GF-D8 (cell line): ENCODE measurements at places on chromosomes 1 and 21.
A peak's percentile ranks its signal among the peaks of the same experiment; 100 is the strongest.

DNA sequence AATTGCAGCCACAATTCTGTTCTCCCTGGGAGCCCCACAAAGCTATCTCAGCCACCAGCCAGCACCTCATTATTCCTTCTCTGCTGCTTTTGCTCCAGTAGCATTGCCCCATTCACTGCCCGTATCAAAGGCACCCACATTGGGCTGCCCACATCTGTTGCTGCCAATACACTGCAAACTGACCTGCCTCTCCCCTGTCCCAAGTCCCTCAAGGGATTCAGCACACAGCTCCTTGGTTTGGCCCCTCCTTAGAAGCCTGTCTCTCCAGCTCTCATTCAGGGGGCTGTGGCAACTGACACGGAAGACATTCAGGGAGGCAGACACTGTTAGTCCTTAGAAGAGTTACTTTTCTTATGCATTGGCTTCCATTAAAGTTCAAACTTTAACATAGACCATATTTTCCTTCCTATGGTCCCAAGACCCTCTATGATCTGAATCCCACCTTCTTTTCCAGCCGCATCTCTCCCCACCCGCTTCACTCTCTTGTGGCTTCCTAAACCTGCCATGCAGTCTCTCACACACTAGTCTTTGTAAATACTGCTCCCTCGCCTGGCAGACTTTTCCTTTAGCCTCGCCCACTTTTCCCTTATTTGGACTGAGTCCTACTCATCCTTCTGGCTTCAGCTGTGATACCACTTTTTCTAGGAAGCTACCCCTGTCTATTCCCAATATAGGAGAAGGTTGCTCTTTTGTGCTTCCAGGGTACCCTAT, 19.3 kb upstream of the KLHDC8A start:
- DNase-seq: no peak

DNA sequence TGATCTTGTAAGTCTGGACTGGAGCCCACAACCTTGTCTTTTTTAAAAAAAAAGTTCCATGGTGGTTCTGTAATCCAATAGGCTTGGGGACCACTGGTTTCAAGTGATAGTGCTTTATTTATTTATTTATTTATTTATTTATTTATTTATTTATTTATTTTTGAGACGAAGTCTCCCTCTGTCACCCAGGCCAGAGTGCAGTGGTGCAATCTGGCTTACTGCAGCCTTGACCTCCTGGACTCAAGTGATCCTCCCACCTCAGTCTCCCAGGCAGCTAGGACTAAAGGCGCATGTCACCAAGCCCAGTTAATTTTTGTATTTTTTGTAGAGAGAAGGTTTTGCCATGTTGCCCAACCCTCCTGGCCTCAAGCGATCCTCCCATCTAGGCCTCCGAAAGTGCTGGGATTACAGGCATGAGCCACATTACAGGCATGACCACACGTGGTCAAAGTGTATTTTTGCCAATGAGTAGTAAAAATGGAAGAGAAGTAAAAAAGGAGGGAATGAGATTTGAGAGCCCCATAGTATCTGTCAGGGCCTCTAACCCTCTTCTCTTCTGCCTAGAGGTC, 44.8 kb upstream of the ARHGAP29 start:
- no peak for DNase-seq

- no peak for DNase-seq
Measured at GRCh38 chr1:77716065-77716464, 33.6 kb upstream of the ZZZ3 start.

DNA sequence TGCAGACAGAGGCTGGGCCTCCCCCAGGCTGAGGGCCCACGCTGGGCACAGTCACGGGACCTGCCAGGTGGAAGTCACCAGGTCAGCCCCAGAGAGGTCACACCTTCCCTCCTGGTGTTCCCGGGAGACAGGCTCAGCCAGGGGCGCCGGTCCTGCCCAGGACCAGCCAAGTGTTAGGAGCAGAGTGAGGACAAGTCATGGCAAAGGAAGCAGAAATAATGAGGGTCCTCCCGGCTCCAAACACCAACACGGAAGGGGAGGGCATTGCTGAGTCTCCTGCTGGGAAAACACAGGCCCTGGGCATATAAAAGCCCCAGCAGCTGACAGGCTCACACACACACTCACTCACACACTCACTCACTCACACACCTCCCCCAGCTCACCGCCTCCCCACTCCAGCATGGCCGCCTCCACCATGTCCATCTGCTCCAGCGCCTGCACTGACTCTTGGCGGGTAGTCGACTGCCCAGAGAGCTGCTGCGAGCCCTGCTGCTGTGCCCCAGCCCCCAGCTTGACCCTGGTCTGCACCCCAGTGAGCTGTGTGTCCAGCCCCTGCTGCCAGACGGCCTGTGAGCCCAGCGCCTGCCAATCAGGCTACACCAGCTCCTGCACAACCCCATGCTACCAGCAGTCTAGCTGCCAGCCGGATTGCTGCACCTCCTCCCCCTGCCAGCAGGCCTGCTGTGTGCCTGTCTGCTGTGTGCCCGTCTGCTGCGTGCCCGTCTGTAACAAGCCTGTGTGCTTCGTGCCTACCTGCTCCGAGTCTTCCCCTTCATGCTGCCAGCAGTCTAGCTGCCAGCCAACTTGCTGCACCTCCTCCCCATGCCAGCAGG, at the start of gene KRTAP10-10:
Gene KRTAP10-10 (plus strand): TSS at position 339 of the 833 bp plus-strand sequence. CDS start 62 bp downstream, at position 401.
- no peak for DNase-seq

GRCh38 chr21:14744368-14744767, 198.3 kb upstream of the SAMSN1 start:
- DNase-seq: no peak

GRCh38 chr21:38474124-38474523, 24.2 kb downstream of the ERG start:
- no peak for DNase-seq

GRCh38 chr1:244254467-244254866, 197.2 kb downstream of the ADSS2 start:
- peak; percentile 88 for DNase-seq

DNA sequence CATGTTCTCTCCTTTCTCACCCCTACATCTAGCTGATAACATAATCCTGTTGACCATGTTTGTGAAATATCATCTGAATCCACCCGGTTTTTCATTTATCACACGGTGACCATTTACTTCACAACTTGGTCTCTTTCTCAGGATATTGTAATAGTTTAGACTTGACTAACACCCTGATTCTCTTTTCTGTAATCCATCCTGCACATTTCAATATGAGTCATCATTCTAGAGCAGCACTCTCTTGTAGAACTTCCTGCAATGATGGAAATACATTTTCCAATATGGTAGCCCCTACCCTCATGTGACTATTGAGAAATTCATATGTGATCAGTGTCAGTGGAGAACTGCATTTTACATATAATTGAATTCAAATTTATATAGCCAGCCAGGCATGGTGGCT, 2.3 kb upstream of the JAM2 start:
- no peak for DNase-seq

DNA sequence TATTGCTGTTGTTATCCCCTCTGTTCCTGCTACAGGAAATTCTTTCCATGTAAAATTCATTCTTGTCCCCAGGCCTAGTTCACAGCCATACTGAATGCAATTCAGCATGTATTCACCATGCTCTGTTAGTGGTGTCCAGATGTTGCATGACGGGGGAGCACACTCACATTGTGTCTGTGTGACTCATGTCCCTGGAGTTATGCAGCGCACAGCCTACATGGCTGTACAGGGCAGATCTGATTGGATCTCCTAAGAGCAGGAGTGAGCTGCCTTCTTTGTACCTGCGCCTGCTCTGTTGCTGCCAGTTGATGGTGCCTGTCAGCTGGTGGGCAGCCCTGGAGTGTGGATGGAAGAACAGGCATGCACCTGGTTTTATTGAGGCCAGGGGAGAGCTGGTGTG, 17.6 kb downstream of the HTR6 start:
- no peak for DNase-seq

DNA sequence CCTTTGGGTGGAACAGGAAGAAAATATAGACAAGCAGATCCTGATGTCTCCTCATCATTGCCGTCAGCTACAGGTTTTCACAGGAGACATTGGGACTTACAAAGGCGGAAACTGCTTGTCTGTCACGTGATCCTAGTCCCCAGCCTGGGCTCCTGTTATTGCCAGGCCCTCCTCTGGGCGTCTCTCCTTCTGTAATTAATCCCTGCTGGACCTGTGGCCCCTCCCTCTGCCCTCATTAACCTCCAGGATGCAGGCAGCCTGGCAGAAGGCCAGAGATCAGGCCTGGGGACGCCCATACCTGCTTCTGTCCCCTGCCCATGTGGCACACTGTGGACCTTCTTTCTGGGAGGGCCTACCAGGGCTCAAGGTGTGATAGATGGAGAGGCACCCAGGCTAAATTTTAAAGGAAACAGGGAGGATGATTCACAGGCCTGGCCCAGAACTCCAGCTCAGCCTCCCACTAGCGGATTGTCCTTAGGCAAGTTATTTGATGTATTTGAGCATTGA, 2.4 kb downstream of the S100A5 start:
- DNase-seq: no peak

DNA sequence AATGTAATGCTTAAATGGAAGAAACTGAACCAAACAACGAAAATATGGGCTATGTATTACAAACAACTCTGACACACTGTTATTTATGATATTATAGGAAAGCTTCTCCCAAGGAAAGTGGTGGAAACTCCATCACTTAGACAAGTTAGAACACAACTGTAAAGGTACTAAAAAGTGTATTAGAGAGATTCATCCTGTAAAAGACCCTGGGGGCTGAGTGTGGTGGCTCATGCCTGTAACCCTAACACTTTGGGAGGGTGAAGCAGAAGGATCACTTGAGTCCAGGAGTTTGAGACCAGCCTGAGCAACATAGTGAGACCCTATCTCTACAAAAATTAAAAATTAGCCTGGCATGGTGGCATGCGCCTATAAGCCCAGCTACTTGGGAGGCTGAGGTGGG, 7.4 kb upstream of the UBE4B start:
- no peak for DNase-seq

- DNase-seq: no peak
Measured at GRCh38 chr1:233503366-233503954, 110.4 kb upstream of the KCNK1 start.

DNA sequence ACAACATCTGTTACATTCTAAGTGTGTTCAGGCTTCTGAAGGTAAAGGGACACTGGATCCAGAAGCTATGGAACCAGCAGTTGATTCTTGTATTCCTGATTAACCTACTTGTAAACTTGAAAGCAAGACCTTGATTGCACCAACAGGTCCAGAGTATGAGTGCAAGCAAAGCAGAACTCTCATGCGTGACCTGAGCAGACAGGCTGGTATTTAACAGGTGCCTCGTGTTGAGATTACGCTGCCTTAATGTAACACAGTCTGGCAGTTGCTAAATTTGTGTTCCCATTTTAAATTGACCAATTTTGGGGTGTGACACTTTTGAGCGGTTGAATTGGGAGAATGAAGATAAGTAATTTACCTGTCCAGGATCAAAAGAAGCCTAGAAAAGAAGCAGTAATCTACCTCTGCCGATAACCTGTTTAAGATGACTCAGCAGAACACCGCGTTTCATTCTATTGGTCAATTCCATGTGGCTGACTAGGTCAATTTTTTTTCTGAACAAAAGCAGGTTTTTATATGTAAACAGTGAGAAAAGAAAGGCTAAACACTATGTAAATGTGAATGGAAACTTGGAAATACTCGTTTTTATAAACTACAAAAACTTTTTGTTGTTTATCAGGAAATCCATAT, 147.6 kb downstream of the DYRK1A start:
- DNase-seq: no peak

DNA sequence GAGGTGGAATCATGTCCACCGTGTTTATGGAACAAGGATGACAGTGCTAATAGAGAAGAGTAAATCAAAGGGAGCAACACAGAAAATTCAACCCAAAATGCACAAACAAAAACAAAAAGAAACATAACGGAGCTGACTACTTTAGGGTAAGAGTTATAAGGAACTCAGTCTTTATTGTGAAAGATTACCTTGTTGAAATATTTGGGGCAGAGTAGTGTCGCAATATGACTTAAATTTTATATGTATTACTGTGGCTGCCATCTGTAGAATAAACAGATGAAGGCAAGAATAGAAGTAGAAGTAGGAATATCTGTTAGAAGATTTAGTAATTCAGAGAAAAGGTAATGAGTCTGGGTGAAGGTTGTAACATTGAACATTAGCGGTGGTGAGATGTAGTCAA, 913.9 kb downstream of the BRINP3 start:
- DNase-seq: no peak

DNA sequence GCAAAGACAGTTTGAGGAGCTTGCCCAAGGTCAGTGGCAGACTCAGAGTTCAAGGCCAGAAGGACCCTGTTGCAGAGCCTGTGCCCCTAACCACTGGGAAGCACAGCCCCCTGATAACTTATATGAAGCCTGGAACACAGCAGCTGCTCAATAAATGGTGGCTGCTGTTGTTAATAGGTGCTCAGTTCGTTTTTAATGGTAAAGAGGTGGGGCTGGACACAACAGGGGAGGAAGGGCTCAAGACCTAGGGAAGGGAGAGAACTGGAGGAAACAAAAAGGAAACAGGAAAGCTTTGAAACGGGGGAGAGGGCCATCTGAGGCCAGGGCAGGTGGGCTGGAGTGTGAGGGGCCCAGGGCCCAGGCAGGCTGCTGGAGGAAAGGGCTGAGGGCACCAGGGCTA, 125.4 kb downstream of the LACTBL1 start:
- DNase-seq: no peak

DNA sequence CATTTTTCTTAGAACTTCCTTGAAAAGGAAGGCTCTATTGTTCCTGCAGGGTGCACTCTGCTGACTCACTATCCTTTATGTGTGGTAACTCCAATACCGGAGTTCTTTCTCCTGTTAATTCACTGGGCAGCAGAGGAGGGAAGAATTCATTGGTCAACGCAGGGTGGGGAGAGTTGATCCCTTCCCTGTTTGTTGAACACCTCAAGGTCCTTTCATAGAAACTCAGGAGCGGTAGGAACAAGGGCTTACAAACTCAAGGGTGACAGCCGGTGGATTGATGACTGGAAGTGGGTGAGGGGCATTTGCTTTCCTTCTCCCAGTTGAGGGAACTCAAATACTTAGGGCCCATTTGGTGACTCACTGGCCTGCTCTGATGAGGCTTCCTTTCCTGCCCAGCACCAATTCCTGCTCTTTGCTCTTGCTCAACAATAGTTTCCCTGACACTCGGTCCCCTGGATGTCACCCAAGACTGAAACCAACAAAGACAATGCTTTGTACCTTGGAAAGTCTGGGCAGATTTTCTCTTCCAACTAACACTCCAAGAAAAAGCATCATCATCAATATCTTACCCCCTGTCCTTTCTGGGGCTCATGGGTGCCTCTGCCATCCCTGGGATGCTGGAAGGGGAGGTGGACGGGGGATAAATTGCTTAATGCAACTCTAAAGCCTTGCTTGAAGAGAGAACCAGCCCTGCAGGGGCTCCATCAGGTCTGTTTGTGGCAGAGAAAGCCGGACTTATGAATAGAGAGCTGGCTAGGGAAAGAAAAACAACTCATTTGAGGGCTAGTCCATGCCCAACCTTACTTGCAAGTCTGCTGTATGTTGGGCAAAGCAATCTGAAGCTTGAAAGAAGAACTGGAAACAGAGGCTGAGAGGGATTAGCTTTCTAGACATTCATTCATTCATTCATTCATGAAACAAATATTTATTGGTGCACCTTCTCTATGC, 9.3 kb downstream of the SLC26A9 start:
- DNase-seq: no peak

- DNase-seq: no peak
Measured at GRCh38 chr1:151839457-151840403, at the start of gene C2CD4D. TSS of gene C2CD4D (minus strand) at chr1:151839820. CDS start at chr1:151838989, 831 bp downstream.

GRCh38 chr21:43193651-43194302, 25.0 kb downstream of the CRYAA start:
- no peak for DNase-seq
